Urinary bladder (tissue), 4 donors: ENCODE measurements at places on chromosomes 2 and 18. TPM values are rescaled to one million over a fixed set of nuclear protein-coding genes. Genes with fewer than 3 reads are reported as not detected.

DNA sequence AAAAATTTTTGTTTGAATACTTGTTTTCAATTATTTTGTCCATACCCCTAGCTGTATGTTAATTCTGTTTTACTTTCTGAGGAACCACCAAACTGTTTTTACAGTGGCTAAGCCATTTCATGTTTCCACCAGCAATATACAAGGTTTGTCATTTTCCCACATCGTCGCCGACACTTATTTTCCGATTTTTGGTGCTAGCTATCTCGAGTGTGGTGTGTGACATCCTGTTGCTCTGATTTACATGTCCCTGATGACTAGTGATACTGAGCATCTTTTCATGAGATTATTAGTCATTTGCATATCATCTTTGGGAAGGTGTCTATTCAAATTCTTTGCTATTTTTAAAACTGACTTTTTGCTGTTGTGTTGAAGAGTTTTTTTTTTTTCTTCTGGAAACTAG lies 7.2 kb upstream of the GPC1 start:
- DNase-seq = no peak

The GATA6 gene
- 42.0 TPM for total RNA-seq

The NTSR2 gene
- total RNA-seq = not detected

The SUPT7L gene
- total RNA-seq = 28.2 TPM

DNA sequence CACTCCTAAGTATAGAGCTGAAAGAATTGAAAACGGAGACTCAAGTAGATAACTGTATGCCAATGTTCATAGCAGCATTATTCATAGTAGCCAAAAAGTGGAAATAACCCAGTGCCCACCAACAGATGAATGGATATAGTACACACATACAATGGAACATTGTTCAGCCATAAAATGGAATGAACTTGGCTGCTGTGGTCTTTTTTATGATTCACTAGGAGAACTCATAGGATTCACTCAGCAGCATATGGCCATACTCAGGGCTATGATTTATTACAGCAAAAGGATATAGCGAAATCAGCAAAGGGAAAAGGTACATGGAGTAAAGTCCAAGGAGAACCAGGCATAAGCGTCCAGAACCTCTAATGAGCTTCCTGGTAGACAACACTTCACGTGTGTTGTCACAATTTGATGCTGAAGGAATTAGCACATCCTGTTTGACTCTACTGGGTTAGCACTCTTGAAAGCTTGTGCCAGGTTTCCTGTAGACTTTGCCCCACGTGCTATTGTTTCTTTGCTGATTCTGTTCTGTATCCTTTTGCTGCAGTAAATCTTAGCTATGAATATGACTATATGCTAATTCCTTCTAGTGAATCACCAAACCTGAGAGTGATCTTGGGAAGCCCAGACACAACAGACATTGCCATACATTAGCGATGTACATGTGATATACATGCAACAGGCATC lies 15.7 kb downstream of the SPC25 start:
- DNase-seq = no peak

The C18orf54 gene
- total RNA-seq = 17.3 TPM

DNA sequence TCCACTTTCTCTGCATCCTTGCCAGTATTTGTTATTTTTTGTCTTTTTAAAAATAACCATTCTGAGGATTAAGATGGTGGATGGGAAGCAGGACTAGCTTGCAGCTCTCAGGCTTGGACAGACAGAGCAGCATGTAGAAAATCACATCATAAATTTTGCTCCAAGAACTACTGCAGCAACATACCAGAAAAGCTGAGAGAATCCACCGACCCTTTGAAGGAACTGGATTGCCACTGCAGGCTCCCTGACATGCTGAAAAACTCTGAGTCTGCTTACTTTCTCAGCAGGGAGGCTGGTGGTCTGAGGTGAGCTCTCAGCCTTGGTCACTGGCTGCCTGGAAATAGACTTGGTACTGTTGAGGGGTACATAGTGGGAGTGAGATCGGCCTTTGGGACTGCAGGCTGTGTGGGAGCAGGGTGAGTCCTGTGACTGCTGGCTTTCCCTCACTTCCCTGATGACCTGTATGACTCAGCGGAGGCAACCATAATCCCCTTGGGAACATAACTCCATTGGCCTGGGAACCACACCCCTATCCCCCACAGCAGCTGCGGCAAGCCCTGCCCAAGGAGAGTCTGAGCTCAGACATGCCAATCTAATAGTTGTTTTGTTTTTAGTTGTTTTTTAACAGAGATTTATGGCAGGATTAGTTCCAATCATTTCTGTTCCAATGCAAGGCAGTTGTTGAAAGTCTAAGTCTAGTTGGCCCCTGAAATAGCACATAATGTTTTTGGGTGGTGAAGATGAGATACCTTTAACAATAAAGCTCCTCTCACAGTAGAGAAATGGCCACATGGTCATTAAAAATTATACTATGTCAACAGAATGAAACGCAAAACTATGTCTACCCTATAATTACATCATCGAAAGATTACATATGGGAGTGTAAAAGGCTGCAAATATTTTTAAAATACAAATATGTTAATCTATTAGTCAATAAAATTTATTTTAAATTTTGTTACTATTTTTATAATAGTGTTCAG lies 414.2 kb upstream of the CHAC2 start:
- DNase-seq = no peak

GRCh38 chr18:9737472-9738121 lies 29.5 kb downstream of the RAB31 start:
- DNase-seq = no peak

GRCh38 chr2:12716032-12716281 lies 779 bp upstream of the TRIB2 start:
- DNase-seq = no peak

- no peak for DNase-seq
Observed at GRCh38 chr18:70072678-70073077, 125.0 kb upstream of the CD226 start.

DNA sequence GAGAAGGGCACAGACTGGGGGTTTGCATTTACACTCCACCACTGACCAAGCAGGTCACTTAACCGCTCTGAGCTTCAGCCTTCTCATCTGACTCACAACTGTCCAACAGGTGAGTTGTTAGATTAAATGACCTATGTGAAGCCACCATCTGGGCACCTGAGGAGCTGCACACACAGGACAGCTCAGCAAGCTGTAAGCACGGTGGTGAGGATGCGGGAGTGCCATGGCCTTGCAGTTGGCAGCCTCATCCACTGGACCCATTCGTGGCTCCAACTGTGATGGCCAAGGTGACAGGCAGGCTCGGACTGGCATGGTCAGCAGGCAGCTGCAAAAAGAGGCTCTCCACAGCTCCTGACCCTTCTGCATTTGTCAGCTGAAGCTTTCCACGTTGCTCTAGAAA lies 23.3 kb upstream of the AMMECR1L start:
- no peak for DNase-seq

GRCh38 chr2:111250448-111251030 lies 129.8 kb downstream of the BCL2L11 start:
- no peak for DNase-seq

DNA sequence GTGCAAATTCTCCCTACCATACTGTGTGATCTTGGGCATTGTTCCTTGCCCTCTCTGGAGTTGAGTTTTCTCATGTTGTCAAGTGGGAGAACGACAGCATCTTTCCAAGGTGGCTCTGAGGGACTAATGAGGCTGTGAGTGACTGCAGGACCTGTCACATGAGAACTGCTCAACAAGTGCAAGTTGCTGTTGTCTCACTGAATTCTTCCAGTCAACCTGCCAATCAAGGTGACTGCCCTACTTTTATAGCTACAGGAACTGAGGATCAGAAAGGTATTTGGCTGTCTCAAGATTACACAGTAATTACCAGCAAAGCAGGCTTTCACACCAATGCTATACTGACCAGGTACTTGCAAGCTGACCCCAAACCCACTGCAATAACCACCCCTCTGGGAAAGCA lies 137.6 kb downstream of the MTCL1 start:
- DNase-seq = no peak

The ITPRIPL1 gene
- 3.3 TPM for total RNA-seq

GRCh38 chr2:170971071-170971470 lies 42.0 kb downstream of the GORASP2 start:
- DNase-seq = no peak

DNA sequence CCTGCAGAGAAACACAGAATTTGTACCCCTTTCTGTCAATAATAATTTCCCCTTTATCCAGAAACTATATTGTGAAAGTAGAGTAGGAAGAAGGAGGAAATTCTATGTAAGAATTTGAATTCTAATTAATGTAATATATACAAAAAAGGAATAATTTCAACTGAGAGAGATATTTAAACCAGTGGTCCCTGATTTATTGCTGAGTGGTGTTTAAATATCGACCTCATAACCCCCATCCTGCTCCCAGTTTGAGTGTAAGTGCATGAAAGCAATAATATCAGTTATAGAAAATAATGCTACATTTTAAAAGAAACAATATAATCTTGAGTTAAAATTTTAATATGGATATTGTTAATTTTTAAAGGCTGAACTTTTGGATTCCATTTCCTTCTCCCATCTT lies 286.2 kb upstream of the REG3G start:
- no peak for DNase-seq

The EPB41L3 gene
- total RNA-seq = 52.3 TPM

The BCS1L gene
- 24.3 TPM for total RNA-seq

GRCh38 chr18:51639541-51639940 lies 442.1 kb upstream of the MEX3C start:
- no peak for DNase-seq

DNA sequence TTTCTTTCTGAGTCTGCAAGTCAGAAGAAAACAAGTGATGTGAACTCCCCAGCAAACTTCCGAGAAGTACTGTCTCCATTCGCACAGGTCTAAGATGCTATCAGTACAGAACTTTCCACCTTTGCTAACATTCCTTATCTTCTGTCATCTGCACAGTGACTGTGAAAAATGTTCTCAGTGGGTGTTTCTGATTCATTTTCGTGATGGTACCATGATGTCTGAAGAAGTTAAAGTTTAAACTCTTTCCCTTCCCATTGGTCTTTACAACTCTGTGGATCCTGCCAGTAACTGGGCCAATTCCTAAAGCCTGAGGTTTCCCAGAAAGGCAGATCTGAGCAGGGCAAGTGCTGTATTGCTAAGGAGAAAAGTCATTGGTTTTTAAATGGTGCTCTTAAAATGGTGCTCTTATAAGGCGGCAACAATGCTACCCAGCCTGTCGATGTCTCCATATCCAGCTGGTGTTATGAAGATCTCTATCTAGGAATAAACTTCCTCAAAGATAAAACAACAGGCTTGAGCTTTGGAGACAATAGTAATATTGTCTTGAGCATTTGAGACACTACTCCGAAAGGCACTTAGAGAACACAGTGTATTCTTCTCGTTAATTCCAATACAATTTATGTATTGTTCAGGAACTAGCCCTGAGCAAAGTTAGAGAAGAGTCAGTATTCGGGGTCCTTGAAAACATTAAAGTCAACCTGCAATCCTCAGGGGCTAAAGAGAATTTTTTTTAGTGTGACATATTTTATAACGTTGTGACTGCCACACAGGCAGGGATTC lies 232.3 kb downstream of the OSR1 start:
- DNase-seq = no peak

GRCh38 chr2:145026456-145027455 lies 506.8 kb upstream of the ZEB2 start:
- DNase-seq = no peak

DNA sequence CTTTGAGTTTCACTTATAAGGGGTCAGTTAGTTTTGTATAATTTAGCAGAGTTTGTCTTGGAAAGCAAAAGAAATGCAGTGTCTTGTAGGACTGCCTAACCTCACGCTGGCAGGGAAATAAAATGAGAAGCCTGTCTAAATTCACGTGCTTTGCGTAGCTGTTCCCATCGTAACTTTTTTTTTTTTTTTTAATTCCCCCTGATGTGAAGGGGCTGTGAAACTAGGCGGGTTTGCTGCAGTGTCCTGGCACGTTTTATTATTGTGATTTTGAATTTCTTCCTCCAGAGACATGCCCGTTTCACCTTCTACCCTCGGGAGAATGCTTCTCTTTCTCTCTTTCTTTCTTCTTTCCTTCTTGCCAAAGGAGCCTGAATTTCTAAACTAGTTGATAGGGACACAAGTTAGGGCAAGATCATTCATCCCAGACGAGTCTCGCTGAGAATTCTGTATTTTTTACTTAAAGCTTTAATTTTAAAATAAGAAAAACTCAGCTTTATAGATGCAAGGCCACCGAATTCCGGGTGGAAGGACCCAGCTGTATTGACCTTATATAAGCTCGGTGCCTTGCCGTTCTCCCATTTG lies 2.3 kb downstream of the MEIS1 start:
- no peak for DNase-seq

- DNase-seq = no peak
Observed at GRCh38 chr2:215940645-215941184, 72.6 kb downstream of the MREG start.

The C1D gene
- total RNA-seq = 42.6 TPM

- no peak for DNase-seq
Observed at GRCh38 chr2:239936838-239937581, 88.1 kb downstream of the NDUFA10 start.

The CTAGE1 gene
- not detected for total RNA-seq

- no peak for DNase-seq
Observed at GRCh38 chr2:185668710-185669109, 69.9 kb upstream of the FSIP2 start.

DNA sequence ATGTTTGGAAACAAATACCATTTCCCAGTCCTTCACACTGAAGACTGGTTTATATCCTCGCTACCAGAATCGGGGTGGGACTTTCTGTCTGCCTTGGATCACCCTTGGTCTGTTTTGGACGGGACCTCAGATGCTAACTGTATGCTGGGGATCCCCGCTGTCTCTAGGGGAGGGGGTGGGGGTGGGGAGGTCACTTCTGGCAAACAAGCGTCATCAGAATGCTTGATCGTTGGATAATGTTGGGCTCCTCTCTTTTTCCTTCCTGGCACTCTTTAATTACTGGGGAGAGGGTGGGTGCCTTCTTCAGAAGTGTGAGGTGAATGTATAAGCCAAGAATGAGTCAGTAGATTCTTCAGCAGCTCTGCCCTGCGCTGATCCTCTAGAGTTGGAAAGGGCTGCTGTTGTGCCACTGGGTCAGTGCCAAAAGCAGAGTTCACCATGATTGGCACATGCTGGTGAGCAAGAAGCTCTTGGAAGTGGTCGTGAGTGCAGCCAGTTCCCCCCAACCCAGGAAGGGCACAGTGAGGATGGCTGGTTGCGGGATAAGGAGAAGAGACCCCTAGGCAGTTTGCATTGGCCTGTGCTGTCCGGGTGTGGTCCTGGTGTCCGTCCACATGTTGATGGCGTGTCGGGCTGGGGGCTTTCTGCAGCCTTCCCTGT lies 32.2 kb downstream of the DGKD start:
- DNase-seq = no peak

The RBM43 gene
- 14.7 TPM for total RNA-seq

The RAMP1 gene
- 13.2 TPM for total RNA-seq

DNA sequence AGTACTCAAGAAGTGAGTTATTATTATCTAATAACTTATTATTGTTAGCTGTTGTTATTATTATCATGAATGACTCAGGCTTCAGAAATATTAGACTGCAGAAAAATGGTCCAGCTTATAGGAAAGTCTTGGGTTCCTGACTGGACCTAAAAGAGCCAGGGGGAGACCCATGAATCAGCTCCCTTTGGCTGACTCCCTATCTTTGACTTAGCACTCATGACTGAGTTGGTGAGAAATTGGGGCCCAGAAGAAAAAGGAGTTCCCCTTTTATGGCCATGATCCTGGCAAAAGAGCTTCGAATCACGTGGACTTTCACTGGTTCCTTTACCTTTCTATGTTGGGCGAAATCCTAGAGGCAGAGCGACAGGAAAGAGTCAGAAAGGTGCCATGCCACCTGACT lies 145.8 kb downstream of the MYO3B start:
- no peak for DNase-seq

- no peak for DNase-seq
Observed at GRCh38 chr2:64663402-64663801, 9.7 kb upstream of the SERTAD2 start.
